ENCODE measurements at places on chromosomes 2 and 18.

DNA sequence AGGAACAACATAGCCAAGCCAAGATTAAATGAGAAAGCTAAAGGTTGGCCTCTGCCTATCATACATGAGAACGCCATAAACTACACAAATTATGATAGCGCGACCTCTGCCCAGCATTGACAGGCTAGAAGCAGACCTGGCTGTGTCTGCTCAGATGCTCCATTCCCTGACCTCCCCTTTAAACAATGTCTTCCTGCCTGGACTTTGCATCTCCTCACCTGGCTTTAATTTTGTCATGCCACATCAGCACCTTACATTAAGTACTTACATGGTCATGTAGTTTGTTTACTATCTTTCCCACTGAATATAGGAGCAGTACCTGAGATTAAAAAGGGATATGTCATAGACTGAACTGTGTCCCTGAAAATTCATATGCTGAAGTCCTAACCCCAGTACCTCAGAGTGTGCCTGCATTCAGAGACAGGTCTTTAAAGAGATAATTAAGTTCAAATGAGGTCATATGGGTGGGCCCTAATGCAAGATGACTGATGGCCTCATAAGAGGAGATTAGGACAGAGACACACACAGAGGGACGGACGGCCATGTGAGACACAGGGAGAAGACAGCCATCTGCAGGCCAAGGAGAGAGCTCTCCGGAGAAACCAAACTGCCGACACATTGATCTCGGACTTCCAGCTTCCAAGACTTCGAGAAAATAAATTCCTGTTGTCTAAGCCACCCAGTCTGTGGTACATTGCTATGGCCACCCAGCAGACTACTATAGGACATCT, 103.7 kb downstream of the BIN1 start:
- DNase-seq: no peak

DNA sequence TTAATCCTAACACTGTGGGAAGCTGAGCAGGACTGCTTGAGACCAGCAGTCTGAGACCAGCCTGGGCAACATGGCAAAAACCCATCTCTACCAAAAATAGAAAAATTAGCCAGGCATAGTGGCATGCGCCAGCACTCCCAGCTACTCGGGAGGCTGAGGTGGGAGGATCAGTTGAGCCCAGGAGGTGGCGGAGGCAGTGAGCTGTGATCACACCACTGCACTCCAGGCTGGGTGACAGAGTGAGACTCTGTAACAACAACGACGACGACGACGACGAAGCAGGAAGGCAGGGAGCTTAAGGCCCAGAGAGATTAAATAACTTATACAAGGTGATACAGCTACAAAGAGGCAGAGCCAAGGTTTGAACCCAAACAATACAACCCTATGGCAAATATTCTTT, 37.3 kb downstream of the CFAP36 start:
- no peak for DNase-seq

DNA sequence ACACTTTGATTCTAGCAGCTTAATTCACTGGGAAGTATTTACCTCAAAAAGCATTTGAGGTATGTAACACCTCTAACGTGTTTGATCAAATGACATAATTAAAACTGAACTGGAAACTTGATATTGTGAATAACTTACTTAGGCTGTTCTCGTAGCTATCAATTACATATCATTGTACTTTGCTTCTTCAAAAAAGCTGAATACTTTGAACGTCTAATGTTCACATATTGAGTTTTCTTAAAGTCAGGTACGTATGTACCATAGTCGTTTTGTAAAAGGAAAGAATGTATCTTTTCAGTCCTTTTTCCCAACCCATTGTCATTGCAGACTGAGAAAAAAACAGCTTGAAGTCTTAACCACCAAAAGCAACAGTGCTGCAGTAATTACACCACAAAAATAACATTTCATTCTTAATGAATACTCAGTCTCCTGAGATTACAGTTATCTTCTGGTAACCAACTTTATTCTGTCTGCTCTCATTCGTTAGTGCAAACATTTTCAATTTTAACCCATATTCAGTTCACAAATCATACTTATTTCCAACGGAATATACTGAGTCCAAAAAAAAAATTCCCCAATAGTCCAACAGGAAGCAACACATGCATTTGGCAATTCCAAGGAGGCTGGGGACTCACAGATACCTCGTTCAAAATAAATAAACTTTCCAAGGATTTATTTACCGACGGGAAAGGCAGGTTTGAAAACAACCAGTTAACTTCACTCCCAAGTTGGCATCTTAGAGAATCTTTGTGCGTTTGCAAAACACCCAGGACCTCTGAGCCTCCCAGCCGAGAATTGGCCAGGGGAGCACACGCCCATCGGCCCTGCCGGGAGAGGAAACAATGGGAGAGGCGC, 1.1 kb downstream of the CHN1 start:
- DNase-seq: no peak

DNA sequence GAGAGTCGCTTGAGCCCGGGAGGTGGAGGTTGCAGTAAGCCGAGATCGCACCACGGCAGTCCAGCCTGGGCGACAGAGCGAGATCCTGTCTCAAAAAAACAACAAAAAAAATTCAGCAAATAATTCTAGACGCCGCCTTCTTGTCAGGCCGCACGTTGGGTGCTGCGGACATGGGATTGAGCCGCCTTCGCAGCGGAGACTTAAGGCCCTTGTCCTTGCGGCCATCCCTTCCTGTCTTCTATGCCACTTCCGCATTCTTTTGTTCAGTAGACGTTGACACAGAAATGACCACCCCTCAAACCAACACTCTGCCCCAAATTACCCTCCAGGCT, 15.8 kb downstream of the PTPN18 start:
- no peak for DNase-seq

DNA sequence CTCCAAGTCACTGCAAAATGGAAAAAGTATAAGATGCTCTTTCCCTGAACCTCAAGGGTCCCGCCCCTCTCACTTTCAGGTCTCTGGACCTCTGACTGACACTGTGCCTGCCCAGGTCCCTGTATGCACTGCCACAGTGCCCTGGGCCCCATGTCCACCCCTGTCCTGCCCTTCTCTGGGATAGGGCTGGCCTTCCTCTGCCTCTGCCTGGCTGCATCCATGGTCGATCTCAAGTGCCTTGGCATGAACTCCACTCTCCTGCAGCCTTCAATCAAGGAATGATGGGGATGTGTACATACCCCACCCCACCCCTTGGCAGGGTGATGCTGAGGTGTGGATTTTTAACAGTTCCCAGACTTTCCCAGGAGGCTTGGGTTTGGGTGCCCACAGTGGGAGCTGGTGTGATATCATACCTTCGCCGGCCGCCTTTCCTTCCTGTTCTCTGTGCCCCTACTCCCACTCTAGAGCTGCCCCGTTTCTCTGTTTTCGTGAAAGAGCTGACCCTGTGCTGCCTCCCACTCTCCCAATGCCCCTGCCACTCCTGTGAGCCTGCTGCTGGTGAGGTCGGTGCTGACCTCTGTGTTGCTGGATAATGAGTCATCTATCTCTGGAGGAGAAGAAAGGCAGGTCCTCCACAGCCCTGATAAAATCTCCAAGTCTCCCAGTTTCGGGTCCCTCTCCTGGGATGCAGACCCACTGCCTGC, 18.9 kb downstream of the PTPN18 start:
- DNase-seq: no peak

GRCh38 chr2:165902934-165903333, 50.6 kb downstream of the TTC21B start:
- no peak for DNase-seq

GRCh38 chr2:95276888-95277245, 2.6 kb downstream of the PROM2 start:
- DNase-seq: no peak

DNA sequence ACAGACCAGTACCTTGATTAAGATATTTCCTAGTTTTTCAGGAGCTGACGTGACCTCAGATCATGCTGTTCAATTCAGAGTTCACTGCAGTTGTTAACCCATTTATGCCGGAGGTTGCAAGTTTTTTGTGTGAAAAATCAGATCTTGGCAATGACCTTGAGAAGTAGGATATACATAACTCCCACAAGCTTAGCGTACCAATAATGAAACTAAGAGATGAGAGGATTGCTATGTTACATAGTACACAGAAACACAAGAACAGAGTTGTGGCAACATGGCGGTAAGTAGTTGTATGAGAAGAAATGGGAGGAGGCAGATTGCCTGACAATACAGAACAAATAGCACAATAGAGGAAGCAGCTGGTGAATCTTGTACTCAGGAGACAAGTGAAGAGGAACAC, 39.1 kb downstream of the PPIG start:
- DNase-seq: no peak

DNA sequence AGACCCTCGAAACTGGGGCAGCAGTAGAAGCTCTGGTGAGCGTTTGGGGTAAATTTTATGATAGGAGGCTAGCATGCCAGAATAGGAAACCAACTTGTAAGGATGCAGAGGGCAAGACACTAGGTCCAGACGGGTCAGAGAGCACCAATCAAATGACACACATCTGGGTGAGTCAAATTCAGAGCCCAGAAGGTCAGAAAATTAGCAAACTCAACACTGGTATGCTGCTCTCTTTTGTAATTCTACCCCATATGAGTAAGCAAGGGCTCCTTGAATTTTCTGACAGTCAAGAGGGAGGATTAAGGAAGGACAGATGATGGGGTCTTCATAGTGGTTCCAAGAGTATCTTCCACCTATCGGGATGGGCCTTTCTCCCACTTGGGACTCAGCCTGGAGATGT, 209.8 kb downstream of the BCL2 start:
- DNase-seq: no peak
